ENCODE measurements at places on chromosomes 6 and 20.

DNA sequence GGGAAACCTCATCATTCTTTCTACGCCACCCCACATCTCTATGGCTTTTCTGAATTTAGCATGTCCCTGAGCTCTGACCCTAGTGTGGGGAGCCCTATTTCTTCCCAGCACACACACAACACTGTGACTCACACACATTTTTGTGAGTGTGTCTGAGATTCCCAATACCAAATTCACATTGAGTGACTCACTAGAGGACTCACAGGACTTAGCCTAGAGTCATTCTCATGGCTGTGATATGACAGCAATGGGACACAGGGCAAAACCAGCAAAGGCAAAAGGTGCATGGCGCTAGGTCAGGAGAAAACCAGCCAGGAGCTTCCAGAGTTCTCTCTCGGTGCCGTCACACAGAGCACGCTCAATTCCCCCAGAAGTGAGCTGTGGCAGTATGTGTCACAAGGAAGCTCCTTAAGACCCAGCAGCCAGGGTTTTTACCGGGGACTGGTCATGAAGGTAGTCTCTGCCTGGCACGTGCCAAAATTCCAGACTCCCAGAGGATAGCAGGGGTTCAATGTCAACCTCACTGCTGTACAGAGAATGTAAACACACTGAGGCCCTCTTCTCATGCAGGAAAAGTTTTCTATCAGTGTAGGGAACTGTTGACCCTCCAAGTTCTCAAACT, 6.2 kb downstream of the CSTL1 start:
- DNase-seq = no peak

DNA sequence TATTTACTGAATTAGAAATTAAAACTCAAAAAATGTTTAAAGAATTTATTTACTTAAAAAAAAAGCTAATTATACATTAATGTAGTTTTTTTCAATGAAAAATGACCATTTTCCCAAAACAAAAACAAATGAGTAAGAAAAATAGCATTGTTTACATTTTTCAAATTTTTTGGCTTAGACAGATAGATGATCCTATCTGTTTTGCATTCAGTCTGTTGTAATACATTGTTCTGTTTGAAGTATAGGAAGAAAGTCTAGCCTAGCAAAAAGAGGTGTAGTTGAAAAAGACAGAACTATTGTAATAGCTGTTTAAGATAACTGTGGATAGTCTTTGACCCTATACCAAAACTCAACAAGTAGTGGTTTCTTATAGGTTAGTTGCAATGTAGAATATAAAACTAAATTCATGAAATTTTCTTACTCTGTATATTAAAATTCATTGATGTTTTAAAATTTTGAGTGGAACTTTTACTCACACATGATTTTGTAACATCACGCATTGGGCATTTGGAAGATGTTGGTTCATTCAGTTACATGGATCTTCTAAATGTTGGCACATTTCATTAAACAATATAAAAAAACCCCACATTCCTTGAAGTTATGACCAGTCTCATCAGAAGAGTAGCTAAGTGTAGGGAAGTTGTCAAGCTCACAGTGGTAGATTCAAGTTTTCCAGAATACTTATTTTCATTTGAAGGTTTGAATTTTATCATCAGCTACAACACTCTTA, 62.0 kb downstream of the KCNS1 start:
- no peak for DNase-seq

DNA sequence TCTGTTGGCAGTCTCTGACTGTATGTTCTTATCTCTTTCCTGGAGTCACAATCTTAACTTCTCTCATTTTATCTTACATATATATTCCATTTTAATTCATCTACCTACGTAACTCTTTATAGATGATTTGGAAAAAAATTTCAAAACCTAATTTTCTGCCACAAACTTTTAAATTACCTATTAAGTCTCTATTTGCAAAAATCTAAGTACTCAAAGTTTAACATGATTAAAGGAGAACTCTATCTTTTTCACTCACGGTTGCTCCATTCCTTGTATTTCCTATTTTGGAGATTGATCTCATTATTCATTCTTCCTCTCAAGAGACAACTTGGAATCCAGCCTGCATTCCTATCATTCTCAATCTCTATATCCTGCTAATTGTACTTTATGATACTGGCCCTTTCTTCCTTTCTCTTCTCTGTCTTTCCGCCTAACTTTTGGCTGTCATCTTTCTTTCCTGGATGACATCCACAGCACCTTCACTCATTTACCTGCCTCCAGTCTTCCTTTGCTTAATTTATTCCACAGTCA, 1071.1 kb upstream of the CITED2 start:
- no peak for DNase-seq

GRCh38 chr6:14189074-14189473, 71.5 kb downstream of the CD83 start:
- no peak for DNase-seq

DNA sequence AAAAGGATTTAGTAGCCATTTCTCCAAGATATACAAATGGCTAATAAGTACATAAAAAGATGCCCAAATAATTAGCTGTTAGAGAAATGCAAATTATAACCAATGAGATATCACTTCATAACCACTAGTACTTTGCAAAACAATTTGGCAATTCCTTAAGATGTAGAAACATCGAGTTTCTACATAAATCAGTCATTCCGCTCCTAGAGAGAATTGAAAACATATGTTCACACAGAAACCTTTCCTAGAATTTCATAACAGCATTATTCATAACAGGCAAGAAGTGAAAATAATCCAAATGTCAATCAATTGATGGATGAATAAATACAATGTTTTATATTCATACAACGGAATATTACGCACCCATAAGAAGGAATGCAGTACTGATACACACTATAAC, 20.5 kb upstream of the NT5E start:
- DNase-seq = no peak

DNA sequence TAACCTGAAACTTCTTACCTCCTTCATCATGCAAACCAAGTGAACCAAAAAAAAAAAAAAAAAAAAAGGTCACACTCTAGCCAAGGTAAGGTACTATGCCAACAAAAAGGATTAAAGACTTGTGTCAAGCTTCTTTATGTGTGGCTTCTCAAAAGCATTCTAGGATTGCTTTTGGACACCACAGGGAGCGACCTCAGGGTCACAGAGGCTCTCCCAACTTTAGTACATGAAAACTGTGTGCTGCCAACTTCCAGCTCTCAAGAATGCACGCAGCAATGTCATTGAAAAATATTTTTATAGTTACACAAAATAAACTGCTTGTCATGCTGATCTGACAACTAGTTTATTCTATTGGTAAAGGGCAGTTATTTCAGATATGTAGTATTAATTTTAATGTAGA, 243.8 kb downstream of the PLCB1 start:
- DNase-seq = no peak

GRCh38 chr6:42978487-42978838, 518 bp downstream of the PEX6 start:
- DNase-seq = no peak

- DNase-seq = no peak
Measured at GRCh38 chr20:61434341-61434781, 182.3 kb downstream of the CDH4 start.

GRCh38 chr6:14166839-14167238, 49.3 kb downstream of the CD83 start:
- DNase-seq = no peak

GRCh38 chr6:72363844-72364740, 257.8 kb upstream of the KCNQ5 start:
- DNase-seq = no peak

DNA sequence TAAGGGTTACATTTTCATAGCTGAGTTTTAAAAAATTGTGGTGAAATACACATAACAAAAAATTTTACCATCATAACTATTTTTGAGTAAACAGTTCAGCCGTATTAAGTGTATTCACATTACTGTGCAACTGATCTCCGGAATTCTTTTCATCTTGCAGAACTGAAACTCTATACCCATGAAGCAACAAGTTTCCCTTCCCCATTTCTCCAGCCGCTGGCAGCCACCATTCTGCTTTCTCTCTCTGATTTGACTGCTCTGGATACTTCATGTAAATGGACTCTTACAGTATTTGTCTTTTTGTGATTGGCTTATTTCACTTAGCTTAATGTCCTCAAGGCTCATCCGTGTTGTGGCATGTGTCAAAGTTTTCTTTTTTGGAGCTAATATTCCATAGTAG, 341.6 kb downstream of the QKI start:
- DNase-seq = no peak

GRCh38 chr6:100998111-100998510, 117.0 kb upstream of the ASCC3 start:
- no peak for DNase-seq

DNA sequence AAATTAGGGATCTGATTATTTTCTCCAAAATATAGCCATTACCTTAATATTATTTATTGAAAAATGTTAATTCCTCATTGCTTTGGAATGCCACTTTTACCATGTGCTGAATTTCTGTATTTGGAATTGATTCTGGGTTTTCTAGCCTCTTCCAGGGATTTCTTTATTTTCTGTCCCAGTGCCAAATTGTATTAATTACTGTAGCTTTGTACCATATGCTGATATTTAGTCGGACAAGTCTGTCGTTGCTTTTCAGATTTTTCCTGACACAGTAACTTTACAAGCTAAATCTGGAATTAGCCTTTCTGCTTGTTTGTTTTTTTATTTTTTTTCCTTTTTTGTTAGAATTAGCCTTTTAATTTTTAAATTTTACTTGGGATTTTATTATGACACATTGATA, 10.9 kb upstream of the TMEM14B start:
- DNase-seq = no peak

Measured in stimulated activated CD4-positive, alpha-beta T cell treated with anti-CD3 and anti-CD28 coated beads, Interleukin-15, amount 100 ng/mL, for 1 hour (primary cell).